ENCODE measurements at places on chromosomes 3 and 15.

- DNase-seq: peak; percentile 14
These were observed 209.5 kb upstream of the SUCLG2 start for GRCh38 chr3:67863869-67864268.

- DNase-seq: no peak
These were observed 33.8 kb downstream of the MUC4 start for GRCh38 chr3:195777975-195778374.

DNA sequence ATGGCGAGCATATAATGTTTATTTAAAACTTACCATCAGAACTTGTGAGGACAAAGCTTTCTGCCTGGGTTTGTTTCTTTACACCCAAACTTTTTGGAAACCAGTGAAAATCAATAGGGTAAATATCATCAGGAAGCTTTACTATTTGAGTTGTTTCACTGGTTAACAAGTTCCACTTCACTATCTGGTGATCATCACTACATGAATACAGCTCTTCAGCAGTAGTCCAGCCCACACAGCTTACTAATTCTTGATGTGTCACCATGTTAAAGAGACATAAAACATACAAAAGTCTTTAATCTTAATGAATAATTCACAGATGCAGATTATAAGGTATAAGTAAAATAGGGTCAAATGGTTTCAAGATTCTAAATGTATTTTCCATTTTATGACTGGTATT is 17.6 kb downstream of the IFT80 start:
- DNase-seq: no peak

GRCh38 chr15:91032919-91033803 is 10.8 kb upstream of the VPS33B start:
- peak; percentile 88 for DNase-seq

DNA sequence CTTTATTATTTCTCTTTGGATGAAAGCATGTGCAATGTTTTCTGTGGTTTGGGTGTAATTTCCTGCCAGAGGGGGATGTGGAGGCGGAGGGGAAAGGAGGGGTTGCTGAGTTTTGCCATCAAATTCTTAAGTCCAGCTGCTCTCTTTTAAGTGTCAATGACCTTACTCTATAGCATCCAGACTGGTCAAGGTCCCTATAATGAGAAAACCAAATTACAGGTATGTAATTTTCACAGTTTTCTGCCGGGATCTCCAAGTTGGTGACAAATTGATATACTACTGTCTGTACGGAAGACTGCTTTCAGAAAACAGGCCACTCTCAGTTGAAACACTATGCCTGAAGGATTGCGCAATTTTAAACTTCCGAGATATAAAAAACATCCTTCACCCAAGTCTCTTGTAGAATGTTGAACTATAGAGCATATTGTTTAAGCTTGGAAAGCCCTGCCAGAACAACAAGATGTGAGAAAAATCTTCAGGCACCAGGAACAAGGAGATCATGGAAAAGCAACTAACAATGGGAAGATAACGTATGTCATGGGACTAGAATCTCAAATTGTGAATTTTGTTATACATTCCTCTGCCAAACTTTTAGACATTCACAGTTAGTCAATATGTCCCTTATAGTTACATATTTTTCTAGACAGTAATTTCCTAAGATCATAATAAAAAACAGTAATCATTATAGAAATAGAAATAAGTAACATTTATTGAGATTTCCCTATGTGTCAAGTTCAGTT is 300.7 kb upstream of the SATB1 start:
- no peak for DNase-seq

DNA sequence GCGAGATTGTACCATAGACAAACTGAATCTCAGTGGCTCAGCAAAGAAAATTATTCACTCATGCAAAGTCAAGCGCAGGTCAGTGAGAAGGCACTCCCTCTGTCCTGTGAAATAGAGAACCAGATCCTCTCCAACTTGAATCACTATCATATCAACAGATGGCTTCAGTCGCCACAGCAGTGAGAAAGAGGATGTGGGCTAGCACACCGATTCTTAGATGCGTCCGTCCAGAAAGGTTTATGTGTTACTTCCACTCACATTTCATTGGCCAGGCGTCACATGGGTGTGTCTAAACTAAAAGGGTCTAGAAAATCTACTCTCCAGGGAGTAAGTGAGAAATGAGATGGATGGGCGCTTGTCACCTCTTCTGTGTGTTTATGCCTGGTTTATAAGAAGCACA is 141.6 kb upstream of the KBTBD8 start:
- DNase-seq: no peak

DNA sequence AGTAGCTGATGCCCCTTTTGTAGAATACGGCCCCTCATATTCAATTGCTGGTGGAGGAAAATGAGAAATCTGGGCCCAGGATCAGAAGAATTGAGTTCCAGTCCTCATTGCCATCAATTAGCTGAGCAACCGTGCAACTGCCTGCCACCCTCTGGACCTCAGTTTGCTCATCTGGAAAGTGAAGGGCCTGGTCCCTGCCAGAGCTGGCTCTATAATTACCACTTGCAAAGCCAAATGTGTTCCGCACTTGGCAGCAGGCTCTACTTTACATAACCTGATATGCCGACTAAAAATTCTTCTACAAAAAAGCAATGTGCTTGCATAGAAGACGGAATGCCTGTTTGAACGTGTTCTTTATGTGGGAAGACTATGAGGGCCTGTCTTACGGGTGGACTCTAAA is 8.6 kb upstream of the ITGB5 start:
- DNase-seq: no peak

DNA sequence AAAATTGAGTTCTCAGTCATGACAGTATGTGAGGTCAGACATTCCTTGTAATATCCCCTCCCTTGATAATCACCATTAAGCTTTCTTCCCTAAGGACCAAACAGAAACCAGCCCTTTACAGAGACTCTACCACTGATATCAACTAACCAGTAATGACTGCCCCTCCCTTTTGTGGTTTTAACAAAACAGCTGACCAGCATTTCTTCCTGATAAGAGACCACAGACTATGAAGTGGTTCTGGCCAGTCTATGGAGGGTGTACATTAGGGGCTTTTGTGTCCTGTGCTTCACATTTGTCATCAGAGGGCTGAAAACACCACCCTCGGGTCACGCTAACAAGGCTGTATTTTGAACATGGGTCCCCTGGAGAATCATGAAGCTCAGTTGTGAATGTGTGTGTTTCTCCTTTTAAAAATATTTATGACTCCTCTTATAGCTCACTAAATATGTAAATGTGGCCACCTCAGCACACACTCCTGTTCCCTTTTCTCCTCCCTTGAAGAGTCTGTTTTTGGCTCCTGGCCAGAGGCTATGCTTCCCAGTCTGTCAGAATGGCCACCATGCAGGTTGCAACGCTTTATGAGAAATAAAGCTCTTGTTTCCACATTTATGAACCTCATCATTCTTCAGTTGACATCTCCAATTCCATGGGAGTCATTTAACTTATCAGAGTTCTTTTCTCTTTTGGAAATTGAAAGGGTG is 239.3 kb downstream of the CPNE4 start:
- no peak for DNase-seq

GRCh38 chr3:187994221-187995042 is 159.5 kb upstream of the LPP start:
- DNase-seq: no peak

DNA sequence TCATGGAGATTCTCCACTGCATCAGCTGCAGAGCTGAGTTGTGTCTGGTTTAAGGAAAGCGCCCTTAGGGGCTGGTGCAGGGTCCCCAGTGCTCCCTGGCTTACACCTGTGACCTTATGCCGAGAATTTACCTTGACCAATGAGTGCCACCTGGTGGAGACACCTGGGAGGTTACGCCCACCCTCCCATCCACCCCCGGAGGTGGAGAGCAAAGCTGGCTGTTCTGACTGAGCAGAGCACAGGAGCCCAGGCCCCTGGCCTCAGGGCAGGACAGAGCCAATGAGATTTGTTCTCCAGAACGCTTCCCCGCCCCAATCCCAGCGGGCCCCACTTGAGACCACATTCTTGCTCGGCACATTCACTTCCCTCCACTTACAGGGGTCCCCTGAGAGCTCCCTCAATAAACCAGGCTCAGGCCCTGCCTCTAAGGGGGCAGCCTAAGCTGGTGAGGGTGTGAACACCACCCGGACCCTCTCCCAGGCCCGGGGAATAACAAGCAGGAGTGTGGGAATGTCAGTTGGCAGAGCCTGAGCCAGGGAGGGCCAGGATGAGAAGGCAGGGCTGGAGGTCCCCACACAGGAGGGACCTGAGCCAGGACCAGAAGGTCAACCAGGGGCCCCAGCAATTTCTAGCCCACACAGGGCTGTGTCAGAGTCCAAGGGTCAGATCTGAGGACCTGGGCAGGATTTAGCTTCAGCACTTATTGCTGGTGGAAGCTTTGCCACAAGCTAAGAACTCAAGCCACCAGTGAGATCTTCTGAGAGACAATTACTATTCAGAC is 117.1 kb downstream of the TPRA1 start:
- peak; percentile 40 for DNase-seq

GRCh38 chr3:88188436-88188835 is 38.7 kb downstream of the C3orf38 start:
- no peak for DNase-seq

DNA sequence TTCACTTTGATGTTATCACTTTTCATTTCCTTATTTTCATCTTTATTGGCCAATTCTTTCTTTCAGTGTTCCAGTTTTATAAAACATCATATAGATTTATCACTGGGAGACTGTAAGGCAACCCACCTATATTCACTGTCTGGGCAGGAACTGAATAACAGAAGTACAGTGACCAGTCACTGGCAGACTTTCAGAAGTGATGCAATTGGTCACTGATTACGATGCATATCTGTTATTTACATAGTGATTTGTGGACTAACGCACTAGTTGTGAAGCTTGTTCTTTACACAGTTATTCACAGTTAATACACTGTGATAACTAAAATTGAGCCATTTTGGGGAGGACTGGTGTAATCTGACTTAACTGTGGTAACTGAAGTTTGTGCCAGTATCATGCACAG is 190.2 kb upstream of the DPH6 start:
- no peak for DNase-seq

GRCh38 chr15:81728726-81729125 is 317.1 kb downstream of the MEX3B start:
- DNase-seq: no peak

GRCh38 chr3:40366203-40367162 is 20.5 kb upstream of the ENTPD3 start:
- no peak for DNase-seq

DNA sequence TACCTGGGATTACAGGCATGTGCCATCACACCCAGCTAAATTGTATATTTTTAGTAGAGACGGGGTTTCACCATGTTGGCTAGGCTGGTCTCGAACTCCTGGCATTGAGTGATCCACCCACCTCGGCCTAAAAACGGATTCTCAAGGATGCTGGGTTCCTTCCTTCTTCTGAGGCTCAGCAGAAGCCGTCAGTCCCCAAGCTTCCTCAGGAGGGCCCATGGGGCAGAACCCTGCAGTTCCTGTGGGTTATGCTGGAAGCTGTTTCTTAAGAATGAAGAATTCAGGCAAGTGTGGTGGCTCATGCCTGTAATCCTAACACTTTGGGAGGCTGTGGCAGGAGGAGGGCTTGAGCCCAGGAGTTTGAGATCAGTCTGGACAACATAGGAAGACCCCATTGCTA is 29.0 kb upstream of the ZNF710 start:
- no peak for DNase-seq

- DNase-seq: peak; percentile 76
These were observed 11.3 kb downstream of the USF3 start for GRCh38 chr3:113685124-113685523.

GRCh38 chr3:157101486-157101885 is 58.5 kb downstream of the CCNL1 start:
- no peak for DNase-seq

GRCh38 chr15:83110381-83110780 is 2.9 kb downstream of the TM6SF1 start:
- DNase-seq: no peak

GRCh38 chr3:194312186-194312742 is 38.9 kb downstream of the CPN2 start:
- DNase-seq: no peak

Measured in NCI-H146 (cell line).